ENCODE measurements at places on chromosomes 12 and 14.

DNA sequence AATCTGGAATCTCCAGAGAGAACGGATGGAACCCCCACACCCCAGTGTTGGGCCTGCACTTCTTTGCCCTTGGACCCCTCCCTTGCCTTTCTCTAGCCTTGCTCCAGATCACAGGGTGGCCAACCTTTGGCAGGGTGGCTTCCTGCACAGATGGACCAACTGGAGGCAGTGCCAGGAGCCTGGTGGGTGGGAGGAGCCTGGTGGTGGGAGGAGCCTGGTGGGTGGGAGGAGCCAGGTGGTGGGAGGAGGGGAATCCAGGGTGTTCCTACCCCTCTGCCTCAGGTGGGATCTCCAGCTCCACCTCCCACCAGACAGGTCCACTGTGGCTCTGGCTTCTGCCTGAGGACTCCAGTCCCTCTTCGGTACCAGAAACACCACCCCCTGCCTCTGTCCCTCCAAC is 15.0 kb upstream of the ORAI1 start:
- DNase-seq = no peak

DNA sequence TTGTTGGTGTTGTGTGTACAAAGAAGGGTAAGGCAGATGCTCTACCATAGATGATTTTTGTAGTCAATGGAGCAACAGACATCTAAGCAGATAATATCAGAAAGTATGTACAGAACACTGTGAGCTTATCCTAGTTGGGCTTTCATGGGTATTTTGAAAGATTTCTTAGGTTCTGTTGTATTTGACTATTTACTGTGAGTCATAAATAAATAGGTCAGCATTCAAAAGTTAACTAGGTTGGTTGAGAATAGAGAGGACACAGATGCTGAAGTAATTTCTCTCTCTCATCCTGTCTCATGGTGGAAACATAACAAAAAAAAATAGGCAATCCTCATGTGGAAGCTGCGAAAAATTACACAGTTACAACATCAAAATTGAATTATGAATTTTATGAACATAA is 413.5 kb downstream of the CCDC91 start:
- DNase-seq = no peak

- DNase-seq = no peak
Measured at GRCh38 chr14:60482743-60483142, 3.1 kb downstream of the C14orf39 start.

DNA sequence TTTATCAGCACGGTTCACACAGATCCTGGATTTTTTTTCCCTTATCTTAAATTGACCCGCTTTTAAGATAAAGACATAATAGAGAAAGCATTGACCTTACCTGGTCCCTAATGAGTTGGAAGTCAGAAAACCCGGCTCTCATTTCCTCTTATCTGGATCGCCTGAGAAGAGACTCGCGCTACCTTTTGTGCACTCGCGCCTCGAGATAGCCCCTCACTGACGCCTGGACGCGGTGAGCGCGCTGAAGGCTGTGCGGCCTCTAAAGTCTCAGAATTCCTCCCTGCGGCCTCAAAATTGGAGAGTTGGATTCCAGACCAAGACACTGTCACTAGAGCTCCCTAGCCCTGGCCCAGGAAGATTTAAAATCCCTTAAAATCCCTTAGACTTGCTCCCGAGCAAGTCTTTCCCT is 7.0 kb downstream of the NKX2-1 start:
- no peak for DNase-seq
